ENCODE measurements at places on chromosomes 12 and 14.

- no peak for DNase-seq
Observed at GRCh38 chr12:27012239-27012981, 1.8 kb downstream of the TM7SF3 start.

DNA sequence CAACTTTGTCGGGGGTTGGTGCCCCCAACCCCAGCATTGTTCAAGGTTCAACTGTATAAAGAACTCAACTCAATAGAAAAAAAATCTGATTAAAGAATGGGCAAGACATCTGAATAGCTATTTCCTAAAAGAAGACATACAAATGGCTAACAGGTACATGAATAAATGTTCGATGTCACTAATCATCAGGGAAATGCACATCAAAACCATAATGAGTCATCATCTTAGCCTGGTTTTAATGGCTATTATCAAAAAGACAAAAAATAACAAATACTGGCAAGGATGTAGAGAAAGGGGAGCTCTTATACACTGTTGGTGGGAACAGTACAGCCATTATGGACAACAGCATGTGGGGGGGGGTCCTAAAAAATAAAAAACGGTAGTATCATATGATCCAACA lies 28.7 kb downstream of the NPAS3 start:
- no peak for DNase-seq

GRCh38 chr14:51367600-51367931 lies 127.5 kb downstream of the TMX1 start:
- no peak for DNase-seq

- DNase-seq = peak; percentile 78
Observed at GRCh38 chr14:67436006-67436866, 24.3 kb upstream of the PLEK2 start.

DNA sequence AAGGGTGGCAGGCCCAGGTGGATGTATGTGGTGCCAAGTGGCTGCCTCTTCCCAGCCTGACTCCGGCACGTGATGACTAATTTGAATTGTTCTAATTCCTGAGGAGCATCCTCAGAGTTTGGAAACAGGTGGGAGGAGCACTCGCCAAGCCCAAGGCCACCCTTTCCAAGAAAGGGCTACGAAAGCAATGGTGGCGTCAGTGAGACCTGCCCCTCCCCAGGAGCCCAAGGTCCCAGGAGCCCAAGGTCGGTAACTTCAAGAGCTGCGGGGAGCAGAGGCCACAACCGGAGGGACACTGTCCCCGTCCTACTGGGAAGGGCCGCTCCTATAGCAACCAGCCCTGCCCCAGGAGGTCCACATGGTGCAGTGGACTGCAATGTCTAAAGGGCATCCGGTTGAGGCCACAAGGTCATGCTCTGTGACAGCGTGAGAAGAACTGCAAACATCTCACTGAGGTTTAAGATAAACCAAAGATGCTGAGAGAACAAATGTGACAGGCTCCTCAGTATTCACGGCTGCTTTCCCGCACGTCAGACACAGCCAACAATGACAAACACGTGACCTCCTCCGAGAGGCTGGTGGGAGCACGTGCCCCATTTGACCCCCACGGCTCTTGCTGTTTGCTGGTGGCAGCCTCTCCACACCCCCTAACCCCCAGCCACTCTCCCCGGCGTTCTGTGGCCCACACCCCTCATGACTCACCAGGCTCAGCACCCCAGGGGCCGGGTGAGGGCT lies 79.6 kb downstream of the ITPK1 start:
- DNase-seq = no peak

- no peak for DNase-seq
Observed at GRCh38 chr12:78316631-78317468, 486.2 kb downstream of the NAV3 start.

Measured in endodermal cell (in vitro differentiated cells).